ENCODE measurements at places on chromosomes 2 and 18. TPM values are rescaled to one million over a fixed set of nuclear protein-coding genes. Genes with fewer than 3 reads are reported as not detected.
A peak's percentile ranks its signal among the peaks of the same experiment; 100 is the strongest.

- DNase-seq: peak; percentile 57
Observed at GRCh38 chr2:154697418-154698252, 860 bp upstream of the KCNJ3 start.

DNA sequence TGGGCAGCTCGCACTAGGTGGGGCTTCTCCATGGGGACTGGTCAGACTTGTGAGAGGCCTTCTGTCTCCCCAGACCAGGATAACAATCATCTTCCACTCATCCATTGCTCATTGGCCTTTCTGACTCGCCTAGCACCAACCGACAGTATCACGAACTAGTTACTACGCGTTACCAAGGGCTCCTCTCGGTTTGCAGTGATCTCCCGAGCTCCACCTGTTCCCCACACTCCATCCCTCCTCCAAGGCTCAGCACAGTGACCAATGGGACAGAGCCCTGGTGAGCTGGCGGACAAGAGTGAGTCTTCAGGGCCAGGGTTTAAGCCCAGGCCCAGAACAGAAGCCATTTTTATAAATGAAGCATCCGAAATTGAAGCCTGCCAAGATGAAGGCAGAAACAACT, 42.8 kb upstream of the SMAD7 start:
- no peak for DNase-seq

DNA sequence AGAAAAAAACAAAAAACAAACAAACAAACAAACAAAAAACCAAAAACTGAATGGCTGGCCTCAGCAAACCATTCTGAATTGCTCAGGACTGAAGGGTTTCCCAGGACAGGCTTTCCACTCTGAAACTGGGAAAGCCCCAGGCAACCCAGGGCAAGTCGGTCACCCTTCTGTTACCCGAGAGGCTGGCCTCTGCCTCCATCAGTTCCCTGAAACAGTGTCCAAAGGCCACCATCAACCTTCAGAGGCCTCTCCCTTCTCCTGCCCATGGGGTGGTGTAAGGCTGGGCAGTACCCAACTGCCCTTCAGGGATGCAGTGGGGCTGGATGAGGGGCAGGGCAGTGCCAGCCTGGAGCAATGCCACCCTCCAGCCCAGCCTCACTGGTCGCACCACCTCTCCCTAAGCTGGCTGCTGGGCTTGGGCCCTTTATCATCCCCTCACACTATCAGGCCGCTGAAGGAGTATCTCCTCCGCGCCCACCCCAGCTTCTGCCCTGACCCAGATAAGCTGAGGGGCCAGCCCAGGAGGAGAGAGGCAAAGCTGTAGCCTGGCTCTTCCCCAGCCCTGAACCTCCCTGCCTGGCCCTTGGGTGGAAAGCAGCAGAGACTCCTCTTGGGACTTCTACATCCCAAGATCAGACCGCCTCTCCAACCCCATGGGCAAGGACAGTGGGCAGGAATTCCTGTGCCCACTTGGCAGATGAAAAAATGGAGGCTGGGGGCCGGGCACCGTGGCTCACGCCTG, 35.9 kb downstream of the ZFP36L2 start:
- DNase-seq: no peak

DNA sequence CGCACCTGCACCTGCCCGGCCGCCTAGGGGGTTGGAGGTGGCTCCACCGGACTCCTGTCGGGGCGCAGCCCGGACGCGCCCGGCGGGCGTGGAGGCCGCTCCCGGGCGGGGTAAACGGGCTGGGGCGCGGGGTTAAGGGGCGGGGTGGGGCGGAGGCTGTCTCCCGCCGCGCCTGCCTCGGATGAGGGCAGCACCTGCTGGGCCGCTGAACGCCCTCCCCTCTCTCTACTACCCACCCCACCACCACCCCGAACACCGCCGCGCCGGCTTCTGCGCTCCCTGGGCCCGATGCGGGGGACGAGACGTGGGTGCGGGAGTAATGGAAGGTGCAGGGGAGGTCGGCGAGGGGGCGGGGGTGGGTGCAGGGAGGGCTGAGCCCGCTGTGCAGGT, 224.8 kb upstream of the ID2 start:
- no peak for DNase-seq

DNA sequence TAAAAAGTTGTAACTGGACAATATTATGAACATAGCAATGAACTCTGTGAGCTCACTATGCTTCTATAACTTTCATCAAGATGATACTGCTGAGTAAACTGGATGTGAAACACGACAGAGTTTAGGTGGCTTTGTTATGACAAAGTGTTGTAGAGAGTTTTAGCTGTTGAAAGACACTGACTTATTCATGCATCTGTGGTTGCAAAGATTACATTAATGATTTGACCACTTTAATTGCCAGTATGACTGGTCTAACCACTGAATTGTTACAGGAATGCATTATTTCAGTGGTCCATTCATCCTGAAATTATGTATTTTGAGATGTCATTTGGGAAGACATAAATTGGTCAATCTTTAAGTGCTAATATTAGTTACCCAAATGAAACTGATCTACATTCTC, 117.9 kb downstream of the SPHKAP start:
- DNase-seq: no peak

GRCh38 chr18:62523255-62523588, 397 bp downstream of the ZCCHC2 start:
- no peak for DNase-seq

- peak; percentile 44 for DNase-seq
Observed at GRCh38 chr18:34787931-34788532, 77.9 kb downstream of the DTNA start.

DNA sequence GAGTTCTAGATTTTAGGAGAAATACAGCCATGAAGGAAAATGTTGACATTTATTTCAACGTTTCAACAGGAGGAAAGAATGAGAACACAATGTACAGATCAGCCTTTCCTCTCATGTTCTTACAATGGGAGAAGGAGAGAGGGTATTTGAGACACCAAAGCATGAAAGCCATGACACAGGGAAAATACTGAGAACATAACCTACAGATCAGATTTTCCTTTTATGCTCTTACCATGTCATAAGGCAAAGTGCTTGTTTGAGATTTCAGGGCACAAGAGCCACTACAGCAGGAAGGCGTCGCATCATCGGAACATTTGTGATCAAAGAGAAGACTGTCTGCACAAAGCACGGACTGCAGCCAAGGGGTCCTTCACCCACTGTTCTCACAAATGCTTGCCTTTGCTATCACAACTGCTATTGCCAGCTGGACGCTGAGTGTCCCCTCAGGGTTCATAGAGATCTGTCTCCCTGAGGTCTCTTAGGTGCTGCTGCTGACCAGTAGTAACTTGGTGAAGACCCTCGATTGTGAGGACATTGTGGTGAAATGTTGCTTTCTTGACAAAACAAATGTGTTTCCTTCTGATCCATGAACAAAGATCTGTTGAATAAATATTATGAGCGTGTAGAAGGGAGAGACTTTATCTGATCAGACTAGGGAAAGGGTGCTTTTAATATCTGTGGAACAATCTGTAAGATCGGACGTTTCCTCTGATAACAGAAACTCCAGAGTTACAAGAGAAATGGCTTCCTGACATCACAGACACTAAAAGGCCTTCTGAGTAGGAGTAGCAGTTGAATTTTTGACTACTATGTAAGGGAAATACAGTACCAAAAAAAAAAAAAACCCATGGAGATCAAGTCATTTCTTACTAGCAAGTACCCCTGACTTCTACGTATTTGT, 6.4 kb upstream of the IL1RL1 start:
- DNase-seq: no peak

GRCh38 chr2:109029490-109030201, 40.6 kb upstream of the EDAR start:
- DNase-seq: no peak

DNA sequence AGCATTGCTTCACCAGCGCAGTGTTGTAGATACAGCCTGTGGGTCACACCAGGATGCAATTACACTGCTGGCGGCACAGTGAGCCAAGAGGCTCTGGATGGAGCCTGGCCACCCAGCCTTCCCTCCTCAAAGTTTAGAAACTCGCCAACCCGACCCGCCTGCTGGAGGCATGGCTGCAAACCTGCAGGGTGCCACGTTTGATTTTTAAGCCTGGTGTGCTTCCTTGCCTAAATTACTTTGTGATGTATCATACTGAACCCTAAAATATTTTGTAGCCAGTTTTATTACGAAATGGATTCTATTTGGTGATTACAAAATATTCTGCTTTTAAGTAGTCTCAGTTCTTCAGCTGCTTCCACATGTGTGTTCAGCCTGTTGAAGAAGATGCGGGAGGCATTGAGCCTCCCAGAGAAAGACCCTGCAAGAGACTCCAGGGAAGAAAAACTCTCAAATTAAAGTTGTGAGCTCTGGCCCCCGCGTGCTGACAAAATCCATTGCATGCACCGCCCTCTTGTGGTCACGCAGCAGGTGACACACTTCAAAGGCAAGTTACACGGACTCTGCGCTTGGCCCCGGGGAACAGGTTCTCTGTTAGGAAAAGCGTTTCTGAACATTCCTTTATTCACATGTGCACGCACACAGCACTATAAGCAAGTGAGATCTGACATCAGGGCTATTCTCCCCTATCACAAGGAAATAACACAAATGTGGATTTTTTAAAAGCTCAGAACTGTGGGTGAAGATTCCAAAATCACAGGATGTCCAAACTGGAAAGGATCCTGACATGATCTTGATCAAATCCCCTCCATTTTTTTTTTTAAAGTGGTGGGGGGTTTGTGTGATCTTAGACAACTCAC, 63.0 kb upstream of the TWIST2 start:
- DNase-seq: peak; percentile 57

DNA sequence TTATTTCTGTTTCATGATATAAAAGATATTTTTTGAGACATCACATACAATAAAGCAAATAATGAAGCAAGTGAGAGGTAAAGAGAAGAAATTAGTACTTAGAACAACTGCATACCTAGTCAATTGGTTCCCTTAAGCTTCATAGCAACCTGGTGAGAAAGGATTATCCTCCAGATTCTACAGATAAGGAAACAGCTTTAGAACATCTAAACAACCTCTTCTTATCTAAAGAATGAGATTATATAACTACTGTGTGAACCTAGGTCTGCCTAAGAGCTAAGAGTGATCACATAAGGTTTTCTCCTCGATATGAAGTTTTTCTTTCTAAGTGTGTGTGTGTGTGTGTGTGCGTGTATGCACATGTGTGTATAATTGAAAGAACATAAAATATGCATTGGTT, 265.1 kb downstream of the NOL4 start:
- DNase-seq: no peak

Gene SIGLEC15
- 0.44 TPM for polyA plus RNA-seq

Gene TANC1
- polyA plus RNA-seq: 64.4 TPM

Gene RGPD4
- polyA plus RNA-seq: not detected

Gene SALL3
- 11.5 TPM for polyA plus RNA-seq

Gene REG1B
- polyA plus RNA-seq: not detected

Gene AGXT
- polyA plus RNA-seq: 0.13 TPM
